ENCODE measurements at places on chromosomes 2 and 18.

DNA sequence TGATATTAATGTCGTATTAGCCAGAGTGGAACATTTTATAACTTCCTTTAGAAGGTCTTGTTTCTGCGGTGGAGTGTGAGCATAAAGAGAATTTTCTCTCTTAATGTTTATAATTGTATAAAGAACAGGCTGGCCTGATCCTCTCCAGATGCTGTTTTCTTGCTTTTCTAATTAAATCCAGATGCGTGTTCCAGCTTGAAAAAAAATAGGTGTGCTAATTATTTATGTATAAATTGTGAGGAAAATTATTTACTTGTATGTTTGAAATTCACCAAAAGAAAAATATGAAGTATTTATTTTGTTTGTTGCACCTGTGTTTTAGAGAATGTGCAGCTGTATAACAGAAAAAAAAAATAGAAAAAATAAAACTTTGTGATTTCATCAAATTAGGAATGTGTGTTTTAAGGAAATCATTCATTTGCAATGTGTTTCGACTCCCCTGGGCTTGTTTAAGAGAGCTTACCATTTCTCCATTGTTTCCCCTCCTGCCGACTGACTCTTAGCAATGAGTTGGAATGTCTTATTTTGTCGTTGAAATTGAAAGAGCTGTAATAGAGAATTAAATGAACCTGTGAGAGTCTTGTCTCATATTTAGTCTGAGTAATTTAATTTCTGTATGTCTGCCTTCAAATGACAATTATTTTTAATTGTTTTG is 220.1 kb upstream of the NXPH2 start:
- no peak for DNase-seq

GRCh38 chr2:216888081-216888480 is 28.2 kb upstream of the TNP1 start:
- no peak for DNase-seq

DNA sequence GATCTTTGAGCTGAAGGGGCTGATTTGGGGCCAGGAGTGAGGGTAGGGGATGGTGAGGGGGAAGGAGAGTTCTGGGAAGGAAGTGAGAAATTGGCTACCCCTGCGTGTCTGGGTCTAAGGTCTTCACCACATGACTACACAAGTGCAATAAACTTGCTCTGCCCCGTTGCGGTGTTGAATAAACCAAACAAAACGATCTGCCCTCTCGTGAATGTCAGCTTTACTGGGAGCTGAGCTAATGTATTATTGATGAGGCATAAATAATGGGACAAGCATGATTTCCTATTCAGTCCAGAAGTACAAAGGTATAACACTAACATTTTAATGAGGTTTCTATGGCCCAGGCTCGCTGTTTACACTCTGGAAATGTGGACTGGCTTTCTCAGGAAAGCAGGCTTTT is 8.0 kb upstream of the CFAP221 start:
- DNase-seq = no peak

- DNase-seq = no peak
Observed at GRCh38 chr2:230439590-230439989, 23.6 kb downstream of the SP100 start.

DNA sequence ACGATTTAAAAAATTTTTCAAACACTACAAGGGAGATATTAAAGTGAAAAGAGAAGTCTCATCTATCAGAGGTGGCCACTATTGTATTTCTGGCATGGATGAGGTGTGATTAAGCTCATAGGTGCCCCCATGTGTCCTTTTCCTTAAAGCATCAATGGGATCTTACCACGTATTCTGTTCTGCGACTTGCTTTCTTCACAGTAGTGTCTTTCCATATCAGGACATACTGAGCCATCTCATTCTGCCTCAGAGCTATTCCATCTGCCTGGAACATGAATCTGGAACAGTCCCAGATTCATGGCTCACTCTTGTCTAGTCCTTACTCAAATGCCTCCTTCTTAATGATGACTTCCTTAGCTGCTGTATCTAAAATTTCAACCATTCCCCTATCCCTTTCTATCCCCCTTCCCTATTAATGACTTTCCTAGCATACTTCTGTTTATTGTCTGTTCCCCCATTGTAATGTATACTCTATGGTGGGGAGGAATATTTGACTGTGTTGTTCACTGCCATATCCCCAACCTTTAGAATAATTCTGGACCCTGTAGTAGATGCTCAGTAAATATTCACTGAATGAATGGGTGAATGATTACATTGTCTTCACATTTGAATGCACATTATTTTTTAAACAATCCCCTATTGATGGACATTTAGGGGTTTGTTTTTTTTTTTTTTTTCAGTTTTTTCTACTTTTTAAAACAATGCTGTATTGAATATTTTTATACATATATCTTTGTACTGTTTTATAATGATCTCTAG is 11.1 kb downstream of the STAMBP start:
- no peak for DNase-seq
